ENCODE measurements at places on chromosomes 2 and 18.

- DNase-seq = no peak
Measured at GRCh38 chr18:36107477-36107876, 21.7 kb downstream of the SLC39A6 start.

GRCh38 chr2:151713291-151713903 is 20.9 kb downstream of the NEB start:
- DNase-seq = no peak

GRCh38 chr2:193349642-193350041 is 1154.9 kb upstream of the TMEFF2 start:
- no peak for DNase-seq

DNA sequence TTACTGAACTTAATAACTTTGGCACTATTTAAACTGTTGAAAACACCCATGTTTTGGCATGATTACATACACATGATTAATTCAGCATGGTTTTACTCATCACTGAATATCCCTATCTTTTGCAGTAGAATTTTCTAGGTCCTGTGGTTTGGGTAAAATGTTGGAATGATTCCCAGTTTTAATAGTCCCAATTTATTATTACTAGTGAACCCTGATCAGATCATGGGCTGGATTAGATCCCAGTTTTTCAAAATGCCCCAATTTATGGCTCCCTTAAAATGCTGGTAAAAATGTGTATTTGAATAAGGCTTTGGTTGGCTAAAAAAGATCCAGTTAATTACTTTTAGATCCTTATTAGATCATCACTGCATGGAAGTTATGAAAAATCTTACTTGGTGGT is 273.6 kb upstream of the NRP2 start:
- no peak for DNase-seq

DNA sequence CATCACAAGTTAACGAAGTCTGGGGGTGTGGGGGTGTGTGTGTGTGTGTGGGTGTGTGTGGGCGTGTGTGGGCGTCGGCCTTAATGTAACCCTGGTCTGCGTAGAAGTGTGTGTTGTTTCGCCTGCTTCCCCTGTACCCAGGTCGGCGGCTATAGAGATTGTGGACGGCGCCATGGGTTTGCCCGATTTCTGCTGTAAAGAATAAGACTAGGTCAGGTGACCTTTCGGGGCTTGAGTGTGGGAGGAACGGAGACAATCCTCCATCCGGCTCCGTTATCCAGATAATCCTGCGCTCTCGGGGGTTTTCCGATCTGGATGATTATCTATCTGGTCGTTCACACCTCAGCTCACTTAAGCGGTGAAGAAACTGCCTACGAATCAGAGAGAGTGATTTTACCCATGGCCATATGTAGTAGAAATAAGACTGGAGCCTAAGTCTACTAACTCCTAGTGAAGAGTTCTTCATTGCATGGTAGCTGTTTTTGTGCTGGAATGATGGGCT is 543 bp downstream of the HADHB start:
- DNase-seq = peak; percentile 40

- DNase-seq = no peak
Measured at GRCh38 chr18:37584217-37584616, 18.6 kb upstream of the CELF4 start.

GRCh38 chr2:138712212-138712979 is 67.8 kb downstream of the NXPH2 start:
- DNase-seq = no peak

GRCh38 chr2:128354161-128354560 is 35.5 kb upstream of the HS6ST1 start:
- no peak for DNase-seq

DNA sequence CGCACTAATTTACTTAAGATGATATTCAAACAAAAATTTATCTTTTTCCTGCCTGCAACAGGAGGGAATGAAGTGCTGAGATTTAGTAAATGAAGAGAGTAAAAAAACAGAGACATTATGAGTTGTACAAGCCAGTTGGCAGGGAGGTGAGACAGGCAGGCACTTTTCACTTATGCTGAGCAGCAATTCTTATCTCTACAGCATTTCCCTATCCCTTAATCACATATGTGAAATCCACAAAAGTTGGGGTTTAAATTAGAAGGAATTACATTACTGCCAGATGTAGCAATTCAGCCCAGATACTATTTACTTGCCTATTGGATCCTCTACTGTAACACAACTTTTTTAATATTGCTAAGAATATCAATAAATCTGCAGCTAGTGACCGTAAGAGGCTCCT is 314.2 kb upstream of the LRP1B start:
- DNase-seq = no peak

- DNase-seq = no peak
Measured at GRCh38 chr18:50013363-50014138, 181.4 kb downstream of the MYO5B start.

- peak; percentile 72 for DNase-seq
Measured at GRCh38 chr2:240624950-240625621, at the start of gene GPR35. GPR35 (plus strand) TSS chr2:240625480; CDS start chr2:240629953, 4,473 bp downstream.

GRCh38 chr2:144552821-144553220 is 32.9 kb upstream of the ZEB2 start:
- DNase-seq = no peak

GRCh38 chr2:105977212-105977611 is 216.9 kb downstream of the UXS1 start:
- no peak for DNase-seq

DNA sequence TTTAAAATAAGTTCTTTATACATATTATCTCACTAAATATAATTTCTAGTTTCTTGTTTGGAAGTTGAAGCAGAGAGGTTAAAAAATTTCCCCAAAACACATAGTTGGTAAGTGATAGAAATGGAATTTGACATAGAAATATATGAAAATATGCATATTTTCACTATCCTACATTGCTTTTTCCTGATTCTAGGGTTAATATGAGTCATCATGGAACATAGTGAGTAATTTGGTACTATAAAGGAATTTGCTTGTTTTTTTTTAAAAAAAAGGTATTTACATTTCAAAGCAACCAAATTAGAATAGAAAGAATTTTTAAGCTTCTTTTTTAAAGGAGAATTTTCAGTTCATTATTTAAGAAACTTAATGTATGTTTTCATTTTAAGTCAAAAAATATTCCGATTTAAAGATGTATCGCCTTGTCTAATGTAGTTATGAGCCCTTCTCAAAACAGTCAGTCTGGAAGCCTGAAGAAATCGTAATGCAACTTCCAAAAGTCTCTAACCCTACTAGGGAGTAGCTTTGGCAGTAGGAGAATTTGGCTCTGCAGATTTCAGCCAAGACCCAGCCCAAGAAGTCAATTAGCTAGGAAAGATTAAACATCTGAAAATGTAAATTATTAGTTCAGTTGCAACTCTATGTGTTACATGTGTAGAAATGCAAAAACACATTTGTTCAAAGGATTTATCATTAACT is 147.3 kb downstream of the RDH14 start:
- no peak for DNase-seq

DNA sequence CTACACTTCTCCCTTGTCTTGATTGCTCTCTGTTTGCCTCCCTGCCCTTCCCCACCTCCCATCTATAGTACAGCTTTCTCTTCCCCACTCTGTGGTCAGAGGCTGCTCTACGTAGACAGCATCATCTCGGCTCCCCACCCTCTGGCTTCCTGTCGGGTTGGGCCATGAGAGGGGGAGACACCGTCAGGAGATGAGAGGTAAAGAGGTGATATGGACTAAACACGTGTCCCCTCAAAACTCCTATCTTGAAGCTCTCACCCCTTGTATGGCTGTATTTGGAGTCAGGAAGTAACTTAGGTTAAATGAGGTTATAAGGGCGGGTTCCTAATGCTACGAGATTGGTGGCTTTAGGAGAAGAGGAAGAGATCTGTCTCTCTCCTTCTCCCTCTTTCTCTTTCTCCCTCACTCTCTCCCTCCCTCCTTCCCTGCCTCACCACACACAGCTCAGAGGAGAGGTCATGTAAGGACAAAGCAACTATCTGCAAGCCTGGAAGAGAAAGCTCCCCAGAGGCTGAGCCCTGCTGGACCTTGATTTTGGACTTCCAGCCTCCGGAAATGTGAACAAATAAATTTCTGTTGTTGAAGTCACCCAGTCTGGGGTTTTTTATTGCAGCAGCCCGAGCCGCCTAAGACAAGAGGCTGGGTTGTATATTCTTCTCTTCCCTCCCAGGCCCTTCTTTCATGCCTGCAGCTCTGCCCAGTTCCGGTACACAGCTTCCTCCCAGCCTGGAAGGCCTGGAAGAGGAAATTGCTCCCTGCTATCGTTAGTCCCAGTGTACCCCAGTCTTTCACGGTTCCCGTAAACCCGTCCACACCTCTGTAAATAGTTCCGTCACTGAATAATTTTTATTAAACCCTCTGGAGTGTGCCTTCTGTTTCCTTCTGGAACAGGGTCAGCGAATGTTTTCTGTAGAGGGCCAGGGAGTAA is 138.0 kb downstream of the AKAIN1 start:
- DNase-seq = no peak

DNA sequence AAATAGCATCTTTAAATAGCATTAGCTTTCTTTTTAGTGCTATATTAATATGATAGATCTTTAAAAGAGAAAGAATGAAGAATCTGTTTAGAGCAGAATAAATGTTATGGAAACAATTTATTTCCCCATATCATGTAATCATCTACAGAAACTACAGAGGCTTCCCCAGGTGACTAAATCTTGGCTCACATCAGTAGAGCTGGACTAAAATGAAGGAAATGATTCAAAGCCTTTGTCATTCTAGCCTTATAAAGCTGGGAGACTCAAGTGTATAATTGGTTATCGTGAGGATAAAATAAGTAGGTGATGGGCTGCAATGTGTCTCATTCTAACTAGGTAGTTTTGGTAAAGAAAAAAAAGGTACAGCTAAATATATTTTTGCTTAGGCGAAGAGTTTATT is 83.2 kb upstream of the UNC80 start:
- no peak for DNase-seq

DNA sequence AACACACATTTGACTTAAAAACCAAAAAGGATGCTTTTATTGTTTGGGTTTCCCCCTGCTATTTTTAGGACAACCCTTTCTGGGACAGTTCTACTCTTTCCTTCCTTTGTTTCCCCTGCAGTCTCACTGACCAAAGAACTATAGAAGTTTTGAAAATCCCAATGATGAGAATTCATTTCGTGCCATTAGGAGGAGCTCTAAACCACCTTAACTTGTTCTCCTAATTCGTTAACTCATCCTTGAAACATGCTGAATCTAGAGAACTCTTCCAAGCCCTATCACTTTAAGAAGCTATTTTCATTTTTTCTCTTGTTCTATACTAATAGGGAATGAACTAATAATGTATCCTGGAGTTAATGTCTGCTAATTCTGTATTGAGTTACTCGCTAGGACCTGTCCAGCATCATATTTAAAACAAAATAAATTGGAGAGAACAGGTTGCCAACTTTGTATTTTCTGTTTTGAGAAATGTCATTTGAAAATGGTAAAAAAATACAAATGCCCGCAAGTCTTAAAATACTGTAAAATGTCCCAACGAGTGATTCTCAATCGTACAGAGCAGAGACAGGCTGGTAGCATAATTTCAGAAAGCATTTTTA is 62.9 kb downstream of the AFTPH start:
- DNase-seq = no peak

DNA sequence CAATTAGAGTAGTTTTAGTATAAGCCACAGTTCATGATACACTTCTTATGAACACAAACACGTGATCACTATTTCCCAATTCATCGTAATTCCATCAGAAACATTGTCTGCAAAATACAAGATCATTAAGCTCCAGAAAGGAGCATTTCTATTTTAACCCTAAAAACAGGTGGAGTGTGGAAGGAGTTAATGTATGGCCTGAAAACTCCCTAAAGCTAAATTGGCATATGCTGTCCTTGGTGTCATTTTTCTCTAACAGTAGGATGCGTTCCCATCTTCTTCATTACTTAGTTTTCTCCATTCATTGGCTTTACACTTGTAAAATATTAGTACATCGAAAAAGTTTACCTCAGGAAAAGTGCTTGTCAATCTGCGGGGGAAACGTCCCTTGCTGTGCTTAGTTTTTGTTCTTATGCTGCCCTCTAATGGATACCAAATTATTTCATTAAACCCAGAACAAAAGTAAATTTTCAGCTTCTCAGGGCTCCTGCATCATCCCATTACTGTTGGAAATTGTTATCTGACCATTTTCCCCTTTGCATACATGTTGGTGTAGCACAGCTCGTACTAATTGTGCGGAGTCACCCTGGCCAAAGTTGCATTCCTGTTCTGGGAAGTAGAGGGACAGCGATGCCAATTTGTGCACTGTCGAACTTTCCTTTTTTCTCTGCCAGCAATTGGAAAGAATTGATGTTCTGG is 153.4 kb downstream of the GPD2 start:
- DNase-seq = peak; percentile 60

DNA sequence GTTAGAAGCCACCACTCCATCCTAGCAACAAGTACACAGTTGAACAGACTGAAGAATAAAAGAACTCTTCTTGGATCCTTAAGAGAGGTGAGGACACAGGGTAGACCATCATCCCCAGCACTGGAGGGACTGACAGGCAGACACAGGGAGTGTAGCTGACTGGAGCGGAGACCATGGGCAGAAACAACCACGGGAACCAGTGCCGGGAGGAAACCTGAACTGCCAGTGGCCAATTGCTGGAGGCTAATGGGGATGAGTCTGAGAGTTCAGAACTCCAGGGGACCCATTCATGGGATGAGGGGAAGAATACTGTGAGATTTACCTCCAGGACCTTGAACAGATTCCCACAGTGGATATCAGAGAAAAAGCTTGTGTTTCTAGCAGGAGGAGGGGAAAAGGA is 76.8 kb downstream of the HS6ST1 start:
- no peak for DNase-seq

GRCh38 chr2:197134206-197134605 is 176.4 kb downstream of the ANKRD44 start:
- no peak for DNase-seq

DNA sequence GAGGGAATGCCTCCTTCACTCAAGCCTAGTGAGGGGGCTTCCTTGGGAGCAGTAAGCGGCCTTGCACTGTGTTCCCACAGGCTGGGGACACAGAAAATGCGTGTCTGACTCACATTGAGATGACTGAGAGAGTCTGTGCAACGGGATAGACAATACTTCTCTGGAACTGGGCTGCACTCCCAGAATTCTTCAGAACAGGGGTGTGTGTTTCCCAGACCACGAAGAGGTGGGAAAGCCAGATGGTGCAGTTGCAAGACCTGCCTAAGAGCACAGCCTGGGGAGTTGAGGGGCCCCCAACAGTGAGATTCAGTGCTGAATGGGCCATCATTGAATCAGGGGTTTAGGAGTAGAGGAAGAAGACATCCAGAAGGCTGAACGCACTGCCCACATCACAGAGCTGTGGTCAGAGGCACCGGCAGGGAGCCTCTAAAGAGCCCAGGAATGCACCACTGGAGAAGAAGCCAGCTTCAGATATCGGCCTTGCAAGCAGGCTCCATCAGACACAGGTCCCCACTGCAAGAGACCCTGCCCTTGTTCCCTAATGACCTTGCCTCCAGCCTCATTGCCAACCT is 36.6 kb upstream of the MRPL19 start:
- no peak for DNase-seq

DNA sequence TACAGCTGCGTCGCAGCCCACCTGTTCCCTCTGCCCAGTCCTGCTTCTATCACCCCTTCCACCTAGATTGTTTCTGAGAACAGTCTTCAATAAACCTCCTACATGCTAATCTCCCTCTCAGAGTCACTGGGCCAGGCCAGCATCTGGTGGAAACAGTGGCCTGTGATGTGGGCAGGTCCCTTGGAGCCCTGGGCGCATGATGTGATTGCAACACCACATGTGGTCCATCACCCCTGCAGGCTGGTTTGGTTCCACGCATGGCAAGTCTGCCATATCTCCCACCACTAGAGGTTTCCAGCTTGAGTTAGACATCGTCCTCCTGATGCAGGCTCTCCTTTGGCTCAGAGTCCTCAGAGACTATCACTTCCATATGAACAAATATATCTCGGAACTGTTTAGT is 83.5 kb downstream of the PRKCE start:
- no peak for DNase-seq
